A549 (cell line): ENCODE measurements at places on chromosomes 1 and 21.

GRCh38 chr1:109595531-109595930, 23.9 kb downstream of the GNAT2 start:
- no peak for DNase-seq

DNA sequence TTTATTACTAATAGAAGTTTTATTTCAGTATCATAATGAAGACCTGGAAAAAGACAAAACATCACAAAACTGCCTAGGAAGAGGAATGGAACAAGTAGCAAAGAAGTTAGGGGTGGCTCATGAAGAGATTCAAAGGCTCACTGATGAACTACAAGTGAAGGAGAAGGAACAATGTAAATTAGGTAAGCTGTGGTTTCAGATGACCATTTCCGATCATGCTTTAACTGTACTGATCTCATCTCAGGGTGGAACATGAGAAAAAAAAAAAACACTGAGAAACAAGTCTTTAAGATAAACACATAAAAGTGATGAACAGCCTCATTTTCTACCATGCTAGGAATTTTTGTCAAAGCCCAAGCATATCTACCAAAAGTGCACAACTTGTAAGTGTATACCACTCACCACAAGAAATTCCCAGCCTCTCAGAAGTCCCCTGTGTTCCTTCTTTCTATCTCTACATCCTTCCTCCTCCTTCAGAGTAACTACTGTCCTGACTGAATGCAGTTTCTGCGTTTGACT, 19.6 kb downstream of the CCDC30 start:
- DNase-seq: no peak

GRCh38 chr21:42478504-42478903, 17.5 kb downstream of the RSPH1 start:
- DNase-seq: no peak

GRCh38 chr21:17667256-17667655, 54.6 kb upstream of the BTG3 start:
- DNase-seq: no peak

GRCh38 chr1:99634971-99635624, 10.8 kb upstream of the PALMD start:
- DNase-seq: no peak

DNA sequence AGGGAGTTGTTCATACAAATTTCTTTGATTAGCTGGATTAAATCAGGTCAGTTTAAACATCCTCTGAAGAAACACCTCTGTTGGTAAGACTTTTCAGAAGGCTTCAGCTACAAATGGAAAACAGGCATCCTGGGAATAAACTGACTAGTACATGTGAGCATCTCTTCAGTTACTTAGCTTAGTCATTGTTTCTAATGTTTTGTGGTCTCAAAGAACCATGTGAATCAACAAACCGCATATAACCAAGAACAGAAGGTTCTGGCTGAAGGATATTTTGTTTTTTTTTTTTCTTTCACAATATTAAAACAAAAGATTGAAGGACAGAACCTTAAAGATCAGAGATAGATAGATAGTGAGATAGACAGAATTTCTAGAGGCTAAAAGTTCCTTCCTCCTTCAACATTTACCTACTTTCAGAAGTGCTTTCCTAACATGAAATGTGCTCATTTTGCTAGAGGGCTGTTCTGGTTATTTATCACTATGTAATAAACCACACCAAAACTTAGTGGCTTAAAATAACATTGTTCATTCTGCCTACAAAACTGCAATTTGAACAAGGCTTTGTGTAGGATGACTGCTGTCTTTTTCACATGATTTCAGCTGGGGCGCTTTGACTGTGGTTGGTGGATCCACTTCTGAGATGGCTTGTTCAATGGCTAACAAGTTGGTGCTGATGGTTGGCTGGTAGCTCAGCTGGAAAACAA, 119.8 kb upstream of the PTGFR start:
- DNase-seq: no peak

- DNase-seq: no peak
These were observed 2.6 kb downstream of the TAGLN2 start for GRCh38 chr1:159922511-159923202.
